ENCODE measurements at places on chromosomes 5 and 9.

DNA sequence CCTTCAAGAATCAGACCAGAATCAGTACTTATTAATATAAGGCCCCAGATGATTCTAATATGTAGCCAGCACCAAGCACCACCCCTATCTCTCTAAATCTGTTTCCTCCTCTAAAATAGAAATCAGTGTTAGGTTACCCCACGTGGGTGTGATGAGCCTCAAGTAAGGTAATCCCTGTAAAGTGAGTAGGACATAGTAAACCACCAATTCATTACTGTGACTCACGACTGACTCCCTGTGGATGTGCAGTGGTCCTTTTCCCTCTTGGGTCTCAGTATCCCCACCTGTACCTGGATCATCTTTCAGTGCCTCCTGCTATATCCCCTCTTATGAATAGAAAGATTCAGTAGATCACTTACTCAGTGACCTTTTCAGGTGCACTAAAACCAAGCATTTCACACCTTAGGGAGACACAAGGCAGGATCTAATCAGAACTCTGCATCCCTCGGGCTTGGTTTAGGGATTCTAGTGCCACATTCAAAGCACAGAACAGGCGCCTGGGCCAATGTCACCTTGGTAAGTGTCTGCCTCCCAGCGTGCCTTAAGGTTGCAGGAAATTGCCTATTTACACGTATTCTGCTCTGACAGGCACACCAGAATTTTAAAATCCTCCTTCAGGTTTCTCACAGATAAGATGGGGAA, 12.2 kb upstream of the ALDH1B1 start:
- no peak for DNase-seq

DNA sequence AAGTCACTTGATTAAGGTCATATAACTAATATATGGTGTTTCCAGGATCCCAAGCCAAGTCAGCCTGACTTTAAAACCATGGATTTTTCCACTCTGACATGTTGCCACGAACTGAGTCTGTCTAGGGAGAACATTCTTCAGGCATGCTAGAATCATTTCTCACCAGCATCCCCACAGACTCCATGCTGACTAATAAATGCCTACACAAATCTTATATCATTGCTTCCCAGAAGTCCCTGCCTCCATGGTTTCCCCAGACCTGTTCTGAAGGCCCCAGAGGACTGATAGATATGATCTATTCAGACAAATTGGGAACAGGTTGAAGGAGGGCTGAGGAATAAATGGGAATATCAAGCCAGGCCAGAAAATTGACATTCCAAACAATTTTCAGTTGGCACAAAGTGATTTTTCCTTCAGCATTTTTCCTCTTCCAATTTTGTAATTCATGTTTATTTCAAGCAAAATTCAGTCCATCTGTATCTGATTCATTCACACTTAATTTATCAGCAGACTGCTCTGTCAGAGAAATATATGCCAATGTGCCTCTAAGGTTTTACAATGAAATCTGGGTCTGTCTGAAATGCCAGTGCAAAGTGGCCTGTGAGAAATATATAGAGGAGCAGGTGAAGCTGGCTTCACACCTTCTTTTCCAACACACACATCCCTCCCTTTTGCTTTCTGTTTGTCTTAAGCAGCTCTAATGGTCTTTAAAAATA, 413.6 kb upstream of the TNC start:
- DNase-seq: no peak

- DNase-seq: no peak
Measured at GRCh38 chr5:79108086-79108485, 3.5 kb upstream of the BHMT start.

DNA sequence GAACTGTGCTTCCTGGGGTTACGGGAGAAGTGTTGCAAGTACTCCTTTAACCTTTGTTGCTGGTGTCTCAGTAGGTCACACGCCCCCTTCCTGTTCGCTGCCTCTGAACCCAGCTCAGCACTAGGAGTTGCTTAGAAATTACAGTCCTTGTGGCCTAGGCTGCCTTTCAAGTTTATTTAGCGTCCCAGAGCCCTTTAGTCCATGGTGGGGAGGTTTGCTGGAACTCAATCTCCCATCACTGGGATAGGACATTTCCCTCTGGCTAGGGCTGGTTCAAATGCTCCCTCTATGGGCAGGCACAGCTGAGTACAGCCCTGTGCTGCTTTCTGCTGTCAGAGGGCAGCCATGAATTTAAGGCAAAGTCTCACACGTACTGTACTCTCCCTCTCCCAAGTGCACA, 4.7 kb downstream of the IFNA8 start:
- DNase-seq: no peak

DNA sequence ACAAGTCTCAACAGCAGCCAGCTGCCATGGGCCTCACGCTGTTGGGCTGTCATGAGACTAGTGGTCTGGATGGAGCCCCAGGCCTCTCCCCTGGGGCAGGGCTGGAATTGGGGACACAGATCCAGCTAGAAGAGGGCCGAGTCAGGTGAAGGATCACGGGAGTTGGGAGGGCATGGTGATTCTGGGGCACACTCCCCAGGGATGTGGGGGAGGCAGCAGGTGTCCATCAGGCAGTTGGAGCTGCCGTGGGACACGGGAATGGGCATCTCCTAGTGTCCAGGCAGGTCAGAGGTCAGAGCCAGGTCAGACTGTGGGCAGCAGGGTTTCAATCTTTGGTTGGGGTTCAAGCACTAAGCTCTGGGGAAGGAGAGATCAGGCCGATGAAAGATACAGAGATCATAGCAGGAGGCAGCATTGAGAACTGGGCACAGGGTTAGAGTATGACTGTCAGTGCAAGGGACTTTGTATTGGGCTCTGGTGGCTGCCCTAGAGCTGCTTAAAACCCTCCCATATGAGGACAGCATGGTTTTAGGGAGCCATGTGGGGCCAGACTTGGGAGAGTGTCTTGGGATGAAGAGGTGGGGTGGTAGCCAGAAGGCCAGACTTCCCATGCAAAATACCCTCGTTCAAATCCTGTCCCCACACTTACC, 59.2 kb downstream of the ARHGEF37 start:
- no peak for DNase-seq

DNA sequence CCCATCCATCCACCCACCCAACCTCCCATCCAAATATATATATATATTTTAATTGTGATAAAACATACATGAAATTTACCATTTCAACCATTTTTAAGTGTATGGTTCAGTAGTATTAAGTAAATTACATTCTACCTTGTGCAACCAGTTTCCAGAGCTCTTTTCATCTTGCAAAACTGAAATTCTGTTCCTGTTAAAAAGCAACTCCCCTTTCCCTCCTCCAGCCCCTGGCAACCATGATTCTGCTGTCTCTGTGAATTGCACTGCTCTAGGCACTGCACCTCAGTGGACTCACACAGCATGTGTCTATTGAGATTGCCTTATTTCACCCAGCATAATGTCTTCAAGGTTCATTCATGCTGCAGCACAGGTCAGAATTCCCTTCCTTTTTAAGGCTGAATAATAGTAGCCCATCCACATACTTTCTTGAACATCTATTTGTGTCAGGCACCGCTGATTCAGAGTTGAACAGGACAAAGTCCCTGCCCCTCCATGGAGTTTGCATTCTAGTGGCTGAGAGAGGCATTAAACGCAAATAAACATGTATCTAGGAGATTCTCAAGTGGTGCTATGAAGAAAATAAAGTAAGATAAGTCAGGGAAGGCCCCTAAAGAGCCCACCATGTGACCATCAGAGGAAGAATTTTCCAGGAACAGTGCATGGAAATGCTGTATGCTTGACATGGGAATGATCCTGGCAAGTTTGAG, 24.0 kb downstream of the CSF1R start:
- no peak for DNase-seq

- DNase-seq: no peak
Measured at GRCh38 chr9:97695995-97696802, 941 bp downstream of the XPA start.

GRCh38 chr5:19536387-19536786, 451.6 kb downstream of the CDH18 start:
- no peak for DNase-seq

GRCh38 chr9:78004478-78005229, 27.0 kb downstream of the GNAQ start:
- no peak for DNase-seq

- DNase-seq: no peak
Measured at GRCh38 chr5:180470361-180470760, 23.8 kb upstream of the CNOT6 start.

DNA sequence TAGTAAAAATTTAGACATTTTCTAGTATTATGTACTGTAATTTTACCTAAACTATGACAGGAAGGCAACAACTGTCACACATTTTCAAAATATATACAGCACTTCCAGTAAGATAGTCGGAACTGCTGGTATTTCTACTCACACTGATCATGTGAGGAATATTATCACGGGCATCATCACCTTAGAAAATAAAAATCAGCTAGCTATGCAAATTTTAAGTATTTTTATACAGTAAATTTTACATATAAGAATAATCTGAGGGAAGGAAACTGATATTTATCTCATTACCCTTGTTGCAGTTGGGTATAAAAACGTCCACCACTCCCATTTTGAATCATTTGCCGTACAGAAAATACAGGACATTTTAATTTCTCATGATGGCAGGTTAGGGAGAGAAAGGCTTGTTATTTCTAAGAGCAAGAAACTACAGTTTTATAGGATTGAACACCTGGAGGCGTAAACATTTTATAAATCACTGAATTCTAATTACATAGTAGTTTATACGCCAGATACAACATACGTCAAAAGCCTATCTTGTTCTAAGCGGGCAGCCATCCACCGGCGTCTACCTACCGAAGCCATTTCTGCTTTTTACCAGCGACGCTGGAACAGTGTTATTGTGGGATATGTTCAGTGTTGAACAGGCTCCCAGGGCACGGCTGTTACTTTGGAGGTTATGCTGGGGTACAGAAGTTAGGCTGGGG, 729 bp upstream of the TNPO1 start:
- no peak for DNase-seq

DNA sequence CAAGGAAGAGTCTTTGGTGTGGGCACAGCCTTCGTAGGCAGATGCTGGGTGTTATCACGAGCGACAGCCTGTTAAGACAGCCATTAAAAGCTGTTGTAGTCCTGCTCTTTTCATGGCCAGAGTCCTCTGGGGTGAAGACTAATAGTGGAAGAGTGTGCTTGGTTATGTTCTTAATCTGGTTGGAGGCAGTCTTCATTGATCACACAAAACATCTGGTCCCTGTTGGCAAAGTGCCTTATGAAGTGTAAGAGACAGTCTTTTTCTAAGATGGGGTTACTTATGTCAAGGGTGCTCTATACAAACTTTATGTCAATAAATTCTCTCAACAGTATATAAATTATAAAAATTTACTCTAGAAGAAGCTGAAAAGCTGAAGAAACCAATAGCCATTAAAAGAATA, 280.4 kb downstream of the CAAP1 start:
- no peak for DNase-seq

GRCh38 chr9:121675969-121676822, 24.8 kb downstream of the DAB2IP start:
- DNase-seq: no peak

- no peak for DNase-seq
Measured at GRCh38 chr5:113562828-113563400, 49.4 kb downstream of the YTHDC2 start.

DNA sequence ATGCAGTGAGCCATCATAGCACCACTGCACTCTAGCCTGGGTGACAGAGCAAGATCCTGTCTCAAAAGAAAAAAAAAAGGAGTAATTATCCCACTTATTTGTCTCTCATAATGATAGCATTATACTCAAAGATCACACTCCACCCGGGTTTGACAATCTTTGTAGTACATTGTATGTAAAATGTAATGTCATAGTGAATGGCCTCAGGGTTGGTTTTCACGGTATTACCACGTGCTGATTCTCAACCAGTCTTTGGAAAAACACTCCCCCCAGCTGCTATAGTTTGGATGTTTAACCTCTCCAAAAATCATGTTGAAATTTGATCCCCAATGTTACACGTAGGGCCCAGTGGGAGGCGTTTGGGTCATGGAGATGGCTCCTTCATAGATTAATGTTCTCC, 402.4 kb upstream of the GRAMD2B start:
- no peak for DNase-seq

GRCh38 chr5:174324680-174325079, 279.2 kb downstream of the NSG2 start:
- DNase-seq: no peak

DNA sequence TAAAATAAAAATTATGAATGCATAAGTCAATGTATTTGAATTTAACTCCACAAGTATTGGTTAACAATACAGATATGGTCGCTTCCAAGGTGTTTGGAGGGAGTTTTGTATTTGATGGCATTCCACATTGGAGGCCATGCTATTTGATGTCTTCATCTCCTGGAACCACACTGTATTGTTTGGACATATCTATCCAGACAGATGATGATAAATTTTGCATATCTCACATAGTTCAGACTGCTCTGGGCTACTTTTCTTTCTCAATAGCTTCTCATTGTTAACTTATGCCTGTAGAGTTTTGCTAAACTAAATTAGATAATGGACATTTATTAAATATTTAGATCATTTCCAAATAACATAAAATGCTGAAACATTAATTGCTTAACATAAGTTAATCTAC, 58.0 kb downstream of the CDKN2A start:
- DNase-seq: no peak

GRCh38 chr5:151298063-151298855, 5.3 kb downstream of the SLC36A3 start:
- no peak for DNase-seq
